Hypothalamus (tissue), 51 donors: ENCODE measurements at places on chromosomes 13 and 19.

DNA sequence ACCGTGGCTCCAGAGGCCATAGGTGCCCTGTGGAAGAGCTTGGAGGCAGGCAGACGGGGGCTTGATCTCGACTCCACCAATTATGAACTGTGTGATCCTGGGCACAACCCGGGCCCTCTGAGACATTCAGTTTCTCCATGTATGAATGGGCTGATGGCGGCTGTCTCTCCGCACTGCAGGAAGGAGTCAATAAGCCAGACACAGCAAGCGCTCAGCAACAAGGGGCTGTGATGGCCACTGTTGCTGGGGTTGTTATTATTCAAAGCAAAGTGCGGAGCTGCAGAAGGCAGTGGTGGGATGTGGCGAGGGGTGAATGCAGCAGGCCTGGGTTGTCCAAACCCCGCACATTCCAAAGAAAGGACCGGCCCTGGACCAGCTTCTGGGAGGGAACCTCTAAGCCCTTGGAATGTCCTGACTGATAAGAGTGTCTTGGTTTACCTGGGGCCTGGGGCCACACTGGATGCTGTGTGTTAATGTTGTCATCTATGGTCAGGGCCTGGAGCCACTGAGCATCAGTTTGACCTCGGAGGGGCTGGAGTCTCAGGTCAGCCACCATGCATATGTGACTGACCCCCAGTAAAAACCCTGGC is 8.3 kb downstream of the TMEM143 start:
- DNase-seq: no peak

GRCh38 chr13:80047406-80047805 is 293.5 kb downstream of the SPRY2 start:
- no peak for DNase-seq

GRCh38 chr19:30762651-30763050 is 390.5 kb downstream of the ZNF536 start:
- DNase-seq: no peak

DNA sequence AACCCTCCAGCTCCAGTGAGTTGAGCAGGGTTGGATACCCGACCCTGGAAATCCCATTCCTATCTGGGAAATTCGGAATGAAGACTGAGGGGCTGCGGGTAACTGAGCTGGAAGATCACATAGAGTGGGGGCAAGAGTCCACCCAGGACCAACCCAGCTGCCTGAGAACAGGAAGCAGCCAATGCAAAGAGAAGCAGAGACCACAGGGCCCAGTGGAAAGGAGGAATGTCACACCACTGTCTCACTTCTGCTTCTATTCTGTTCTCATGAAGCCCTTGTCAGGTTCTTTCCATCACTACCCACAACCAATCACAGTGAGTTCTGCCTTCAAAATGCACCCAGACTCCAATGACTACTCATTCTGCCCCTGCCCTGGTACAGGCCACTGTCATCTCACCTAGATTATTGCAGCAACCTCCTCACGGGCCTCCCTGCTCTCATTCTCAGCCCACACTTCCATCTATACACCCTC is 15.3 kb downstream of the DYRK1B start:
- DNase-seq: no peak

DNA sequence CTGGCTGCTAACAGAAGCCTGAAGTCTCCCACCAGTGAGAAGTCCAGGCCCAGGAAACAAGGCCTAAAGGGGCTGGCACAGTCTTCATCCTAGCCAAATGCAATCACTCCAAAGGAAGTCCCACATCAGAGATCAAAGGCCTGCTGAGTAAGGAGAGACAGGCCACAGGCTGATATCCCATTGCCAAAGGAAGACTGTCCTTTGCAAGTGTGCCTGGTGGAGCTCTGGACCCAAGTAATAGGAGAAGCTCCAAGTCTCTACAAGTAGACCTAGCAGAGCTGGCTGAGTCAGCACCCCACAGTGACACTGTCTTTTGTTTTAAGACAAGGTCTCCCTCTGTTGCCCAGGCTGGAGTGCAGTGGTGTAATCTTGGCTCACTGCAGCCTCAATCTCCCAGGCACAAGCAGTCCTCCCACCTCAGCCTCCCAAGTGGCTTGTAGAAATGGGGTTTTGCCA is 4.5 kb downstream of the DBP start:
- no peak for DNase-seq

DNA sequence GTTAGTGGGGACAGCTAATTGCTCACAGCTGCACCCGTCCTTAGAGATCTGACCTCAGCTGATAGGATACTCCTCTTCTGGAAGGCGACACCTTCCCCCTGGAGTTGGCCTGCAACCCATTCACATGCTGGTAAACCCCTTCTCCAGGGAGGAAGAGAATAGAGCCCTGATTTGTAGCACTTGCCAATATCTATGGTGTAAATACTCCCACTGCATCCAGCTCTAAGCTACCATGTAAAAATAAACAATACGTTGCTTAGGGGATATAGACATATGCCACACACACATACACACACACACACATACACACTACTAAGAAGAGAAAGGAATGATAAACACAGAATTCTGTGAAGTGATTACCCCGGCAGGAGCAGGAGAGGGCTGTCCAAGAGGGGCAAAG is 49.4 kb upstream of the KCTD15 start:
- DNase-seq: no peak

- DNase-seq: no peak
Observed at GRCh38 chr13:23357349-23357748, 76.2 kb downstream of the SACS start.

GRCh38 chr13:60758637-60759036 is 361.6 kb downstream of the TDRD3 start:
- DNase-seq: no peak

GRCh38 chr19:38099966-38100365 is 124.1 kb downstream of the DPF1 start:
- no peak for DNase-seq

GRCh38 chr19:2359992-2360685 is at the start of gene TMPRSS9:
TSS of gene TMPRSS9 (plus strand) at chr19:2360265. CDS start at chr19:2389786, 29,521 bp downstream.
- no peak for DNase-seq

DNA sequence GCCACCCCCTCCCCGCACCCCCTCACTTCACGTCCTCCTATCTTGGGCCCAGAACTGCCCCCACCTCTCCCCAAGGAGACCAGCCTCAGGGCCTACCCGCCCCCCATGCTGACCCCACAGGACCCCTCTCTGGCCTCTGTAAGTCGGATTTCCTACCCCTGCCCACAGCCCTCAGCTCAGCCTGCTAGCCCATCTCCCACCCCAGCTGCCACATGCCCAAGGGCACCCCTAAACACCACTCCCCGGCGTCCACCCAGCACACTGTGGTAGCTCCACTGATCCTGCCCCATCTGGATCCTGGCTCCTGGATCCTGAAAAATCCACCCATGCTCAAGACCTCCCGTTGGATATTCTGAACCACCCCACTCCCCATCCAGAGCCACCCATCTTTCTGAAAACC is 805 bp downstream of the EVI5L start:
- no peak for DNase-seq

DNA sequence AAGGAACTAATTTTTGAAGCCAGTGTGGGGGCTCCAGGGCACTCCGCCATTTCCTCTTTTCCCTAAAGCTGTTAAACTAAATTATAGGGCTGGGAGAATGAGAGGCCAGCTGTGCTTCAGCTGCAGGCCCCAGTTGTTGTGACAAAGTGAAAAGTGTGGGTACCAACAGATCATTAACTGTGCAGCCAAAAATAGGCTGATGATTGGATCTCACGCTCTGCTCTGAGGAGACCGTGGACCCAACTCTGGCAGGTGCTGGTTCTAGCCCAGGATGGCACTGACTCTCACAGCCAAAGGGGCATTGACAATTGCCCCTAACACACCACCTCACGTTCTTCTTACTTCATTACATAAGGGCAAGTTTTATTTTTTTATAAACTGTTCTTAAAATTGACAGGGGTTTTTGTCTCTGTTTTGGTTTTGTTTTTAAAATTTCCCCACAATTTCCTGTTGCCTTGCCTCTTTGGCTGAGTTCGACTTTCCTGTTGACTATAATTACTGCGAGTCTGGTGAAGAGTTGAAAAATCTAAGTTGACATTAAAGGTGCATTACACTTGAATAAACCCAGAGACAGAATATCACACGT is 391.0 kb downstream of the FGF9 start:
- DNase-seq: no peak

- DNase-seq: no peak
Observed at GRCh38 chr19:1232652-1233072, 5.1 kb downstream of the CBARP start.

DNA sequence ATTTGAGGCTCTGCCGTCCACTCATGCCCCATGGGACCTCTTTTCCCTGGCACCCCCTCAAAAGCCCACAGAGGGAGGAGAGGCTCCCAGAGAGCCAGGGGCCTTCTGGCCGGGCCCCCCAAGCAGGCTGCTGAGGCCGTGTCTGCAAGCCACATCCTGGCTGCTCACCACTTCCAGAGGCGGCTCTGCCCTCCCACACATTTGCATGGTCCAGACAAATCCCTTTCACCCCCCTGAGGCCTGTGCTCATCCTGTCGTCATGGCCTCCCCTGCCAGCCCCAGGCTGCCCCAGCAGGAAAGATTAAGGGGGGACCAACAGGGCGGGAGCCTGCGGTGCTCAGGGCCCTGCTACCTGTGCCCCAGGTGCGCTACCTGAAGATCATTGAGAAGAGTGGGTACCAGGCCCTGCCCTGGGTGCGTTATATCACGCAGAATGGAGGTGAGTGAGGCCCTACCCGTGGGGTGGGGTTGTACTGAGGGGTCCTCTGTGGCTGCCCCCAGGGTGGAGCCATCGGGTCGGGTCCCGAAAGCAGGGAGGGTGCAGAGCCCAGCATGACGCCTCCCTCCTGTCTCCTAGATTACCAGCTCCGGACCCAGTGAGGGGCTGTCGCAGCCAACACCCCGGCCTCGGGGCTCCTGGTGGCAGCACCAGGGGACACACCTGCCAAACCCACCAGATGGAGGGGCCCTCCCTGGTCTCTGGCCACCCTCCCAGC is 36.3 kb downstream of the AP1M1 start:
- DNase-seq: no peak

GRCh38 chr13:113917594-113918371 is 53.9 kb upstream of the GAS6 start:
- no peak for DNase-seq

DNA sequence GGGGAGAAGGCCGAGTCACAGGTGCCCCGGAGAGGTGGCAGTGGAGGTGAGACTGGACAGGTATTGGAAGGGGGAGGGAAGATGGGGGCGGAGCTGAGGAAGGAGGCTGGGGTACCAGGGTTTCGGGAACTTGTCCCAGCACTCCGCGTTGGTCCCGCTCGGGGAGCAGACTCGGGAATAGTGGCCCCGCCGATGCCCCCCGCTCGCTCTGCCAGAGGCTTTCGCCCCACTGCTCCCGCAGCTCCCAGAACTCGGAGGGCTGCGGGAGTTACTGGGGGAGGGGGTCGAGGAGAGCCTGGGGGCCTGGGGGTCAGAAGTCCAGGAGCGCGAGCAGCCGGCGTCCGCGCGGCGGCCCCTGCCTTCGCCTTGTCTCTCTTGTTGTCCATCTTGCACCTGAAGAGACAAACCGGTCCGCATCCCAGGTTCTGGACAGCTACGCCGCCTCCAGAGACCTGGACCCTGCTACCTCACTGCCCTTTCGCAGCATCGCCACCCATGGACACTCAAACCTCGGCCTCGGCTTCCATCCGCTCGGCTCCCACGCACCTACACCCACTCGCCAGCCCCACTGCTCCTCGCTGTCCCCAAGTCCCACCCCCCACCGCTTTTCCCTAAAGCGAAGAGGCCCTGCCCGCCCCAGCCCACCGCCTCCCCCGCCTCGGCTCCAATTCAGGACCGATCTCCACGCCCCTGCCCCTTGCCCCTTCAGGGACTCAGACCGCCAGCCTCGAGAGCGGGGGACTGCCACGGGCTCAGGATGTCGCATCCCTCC is 700 bp downstream of the PRR36 start:
- no peak for DNase-seq
